Upper lobe of left lung (tissue), 6 donors: ENCODE measurements at places on chromosomes 11 and 22. TPM values are rescaled to one million over a fixed set of nuclear protein-coding genes. Genes with fewer than 3 reads are reported as not detected.

CSRP3 gene
- total RNA-seq: not detected

SNX32 gene
- total RNA-seq: not detected

NOX4 gene
- total RNA-seq: 6.4 TPM

RAB39A gene
- 1.8 TPM for total RNA-seq

OR2D2 gene
- 1.5 TPM for total RNA-seq

CYP2D6 gene
- 1.9 TPM for total RNA-seq

OR51B5 gene
- total RNA-seq: not detected

MICALL1 gene
- 24.3 TPM for total RNA-seq

TUBA8 gene
- not detected for total RNA-seq

DNA sequence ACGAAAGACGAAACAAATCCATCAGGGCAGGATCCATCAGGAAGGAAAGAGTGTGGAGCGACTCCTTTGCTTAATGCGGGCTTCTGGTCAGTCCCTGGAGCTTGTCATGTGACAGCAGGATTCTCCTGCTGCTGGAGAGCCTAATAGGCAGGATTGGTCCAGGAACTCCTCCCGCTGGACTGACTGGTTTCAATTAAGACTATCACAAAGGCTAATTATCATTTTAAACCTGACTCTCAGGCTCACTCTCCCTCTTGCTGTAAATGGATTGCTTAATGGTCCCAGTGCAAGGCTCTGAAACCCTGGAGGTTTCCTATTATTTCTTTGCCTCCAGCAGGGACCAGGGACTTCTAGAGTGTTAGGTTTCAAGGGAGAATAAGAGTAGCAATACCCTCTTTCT lies 493.8 kb downstream of the NTM start:
- no peak for DNase-seq

DNA sequence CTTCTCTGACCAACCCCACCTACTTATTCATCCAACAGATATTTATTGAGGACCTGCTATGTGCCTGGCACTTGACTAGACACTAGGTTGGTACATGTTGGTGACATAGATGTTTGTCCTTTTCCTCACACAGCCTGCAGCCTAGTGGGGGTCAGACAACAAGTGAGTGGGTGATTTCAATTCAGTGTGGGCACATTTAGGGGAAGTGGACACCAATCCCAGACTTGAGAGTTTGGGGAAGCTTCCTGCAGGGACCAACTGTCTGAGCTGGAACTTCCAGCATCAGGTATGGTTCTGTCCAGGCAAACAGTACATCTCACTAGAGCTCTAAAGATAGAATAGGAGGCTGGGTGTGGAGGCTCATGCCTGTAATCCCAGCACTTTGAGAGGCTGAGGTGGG lies 5.8 kb upstream of the BCL9L start:
- DNase-seq: no peak

- no peak for DNase-seq
Measured at GRCh38 chr22:46560696-46561295, 23.4 kb upstream of the CELSR1 start.

- no peak for DNase-seq
Measured at GRCh38 chr22:44330188-44330743, 17.5 kb upstream of the SHISAL1 start.

- DNase-seq: no peak
Measured at GRCh38 chr11:123556633-123557032, 97.8 kb downstream of the SCN3B start.
